ENCODE measurements at places on chromosomes 12 and 14. TPM values are rescaled to one million over a fixed set of nuclear protein-coding genes. Genes with fewer than 3 reads are reported as not detected.
A peak's percentile ranks its signal among the peaks of the same experiment; 100 is the strongest.

The PRH2 gene
- total RNA-seq = not detected

- no peak for DNase-seq
- H3K4me1 ChIP-seq = no peaks in the 10 kb centered on the region
- H3K4me3 ChIP-seq = no peak overlapping the region
- peaks cover 6% of the 10 kb centered on the region for H3K36me3 ChIP-seq
- H3K27ac ChIP-seq = no peak overlapping the region
These were observed 480.7 kb upstream of the DCN start for GRCh38 chr12:91663310-91663709.

The SIX4 gene
- total RNA-seq = 13.6 TPM

- peaks cover 16% of the 10 kb centered on the region for H3K36me3 ChIP-seq
- peak overlapping the region; percentile 70 for H3K27ac ChIP-seq
- H3K27me3 ChIP-seq = no peaks in the 10 kb centered on the region
- H3K4me1 ChIP-seq = peaks cover 28% of the 10 kb centered on the region
These were observed 44.8 kb upstream of the NR2C1 start for GRCh38 chr12:95118138-95118787.

The TULP3 gene
- total RNA-seq = 42.2 TPM

DNA sequence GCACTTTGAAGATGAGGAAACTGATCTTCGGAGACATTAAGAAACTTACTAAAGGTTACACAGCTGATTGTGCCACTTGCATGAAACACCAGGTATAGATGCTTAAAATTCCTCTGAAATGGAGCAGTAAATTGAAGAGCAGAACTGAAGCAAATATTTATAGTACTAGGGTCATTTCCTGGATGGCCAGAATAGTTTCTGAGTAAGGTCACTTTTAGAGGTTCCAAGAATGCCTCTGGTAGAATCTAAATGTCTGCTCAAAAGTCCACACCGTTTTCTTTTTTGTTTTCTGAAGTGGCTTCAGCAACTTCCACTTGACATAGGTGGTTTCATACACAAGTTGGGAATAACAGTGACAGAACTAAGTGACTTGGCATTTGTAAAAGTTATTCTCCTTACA is 19.4 kb downstream of the TPH2 start:
- H3K27me3 ChIP-seq = peaks cover 27% of the 10 kb centered on the region
- H3K4me3 ChIP-seq = no peak overlapping the region
- H3K4me1 ChIP-seq = no peaks in the 10 kb centered on the region
- H3K36me3 ChIP-seq = no peaks in the 10 kb centered on the region
- DNase-seq = no peak

- DNase-seq = no peak
- H3K36me3 ChIP-seq = peaks cover 78% of the 10 kb centered on the region
- no peak overlapping the region for H3K27ac ChIP-seq
- no peaks in the 10 kb centered on the region for H3K27me3 ChIP-seq
- H3K4me1 ChIP-seq = no peaks in the 10 kb centered on the region
- no peak overlapping the region for H3K4me3 ChIP-seq
These were observed 96.0 kb downstream of the ATXN2 start for GRCh38 chr12:111503116-111503515.

DNA sequence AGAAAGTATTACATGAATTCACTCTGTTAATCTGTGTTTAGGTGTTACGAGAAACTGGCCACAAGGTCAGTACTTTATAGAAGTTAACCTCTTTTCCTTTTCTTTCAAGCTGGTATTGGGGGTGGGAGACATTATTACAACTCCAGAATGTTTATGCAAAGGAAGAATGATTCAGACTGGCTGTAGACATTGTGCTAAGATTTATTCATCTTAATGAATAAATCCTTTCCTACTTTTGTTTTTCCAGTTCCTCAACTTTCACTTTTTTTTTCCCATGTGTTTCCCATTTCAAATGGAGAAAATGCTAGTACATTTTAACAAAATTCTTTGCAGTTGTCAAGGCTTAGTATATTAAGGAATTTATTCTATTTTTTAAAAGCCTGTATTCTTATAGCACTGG is 1.3 kb downstream of the OTOGL start:
- DNase-seq = no peak
- H3K4me3 ChIP-seq = no peak overlapping the region
- no peaks in the 10 kb centered on the region for H3K27me3 ChIP-seq
- H3K4me1 ChIP-seq = no peaks in the 10 kb centered on the region
- H3K36me3 ChIP-seq = no peaks in the 10 kb centered on the region

GRCh38 chr12:47717443-47718193 is 7.7 kb downstream of the ENDOU start:
- peak; percentile 41 for DNase-seq
- no peak overlapping the region for H3K4me3 ChIP-seq
- peaks cover 6% of the 10 kb centered on the region for H3K36me3 ChIP-seq
- H3K4me1 ChIP-seq = peaks cover 15% of the 10 kb centered on the region
- no peaks in the 10 kb centered on the region for H3K27me3 ChIP-seq

The BTBD7 gene
- total RNA-seq = 32.5 TPM

The TSPAN9 gene
- total RNA-seq = 12.6 TPM

The ASCL1 gene
- not detected for total RNA-seq

The ADCK1 gene
- 7.0 TPM for total RNA-seq

The COCH gene
- 0.23 TPM for total RNA-seq

GRCh38 chr12:98449584-98449983 is 65.8 kb upstream of the TMPO start:
- no peak overlapping the region for H3K4me3 ChIP-seq
- H3K27ac ChIP-seq = no peak overlapping the region
- H3K27me3 ChIP-seq = no peaks in the 10 kb centered on the region
- H3K4me1 ChIP-seq = peaks cover 17% of the 10 kb centered on the region
- no peak for DNase-seq
- H3K36me3 ChIP-seq = no peaks in the 10 kb centered on the region

The C1QL4 gene
- total RNA-seq = 0.20 TPM

The CMA1 gene
- not detected for total RNA-seq

- peaks cover 4% of the 10 kb centered on the region for H3K36me3 ChIP-seq
- H3K4me1 ChIP-seq = peaks cover 16% of the 10 kb centered on the region
- no peaks in the 10 kb centered on the region for H3K27me3 ChIP-seq
- no peak for DNase-seq
- H3K27ac ChIP-seq = no peak overlapping the region
These were observed 39.4 kb downstream of the CCNK start for GRCh38 chr14:99520571-99521081.

DNA sequence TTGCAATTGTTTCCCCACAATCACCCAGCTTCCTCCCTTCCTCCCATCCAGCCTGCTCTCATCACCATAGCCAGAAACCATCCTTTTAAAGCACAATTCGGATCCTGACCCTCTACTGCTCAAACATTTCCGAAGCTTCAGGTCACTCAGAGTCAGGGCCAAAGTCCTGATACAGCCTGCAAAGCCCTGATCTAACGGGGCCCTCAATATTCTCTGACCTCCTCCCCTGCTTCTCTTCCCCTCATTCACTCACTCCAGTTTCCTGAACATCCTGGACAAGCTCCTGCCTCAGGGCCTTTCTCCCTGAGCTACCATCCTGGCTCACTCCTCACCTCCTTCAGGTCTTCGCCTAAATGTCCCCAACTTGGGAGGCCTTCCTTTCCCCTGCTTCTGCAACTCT is 46.1 kb downstream of the PITPNM2 start:
- no peaks in the 10 kb centered on the region for H3K36me3 ChIP-seq
- H3K27me3 ChIP-seq = no peaks in the 10 kb centered on the region
- no peak for DNase-seq
- no peak overlapping the region for H3K4me3 ChIP-seq
- H3K27ac ChIP-seq = no peak overlapping the region

DNA sequence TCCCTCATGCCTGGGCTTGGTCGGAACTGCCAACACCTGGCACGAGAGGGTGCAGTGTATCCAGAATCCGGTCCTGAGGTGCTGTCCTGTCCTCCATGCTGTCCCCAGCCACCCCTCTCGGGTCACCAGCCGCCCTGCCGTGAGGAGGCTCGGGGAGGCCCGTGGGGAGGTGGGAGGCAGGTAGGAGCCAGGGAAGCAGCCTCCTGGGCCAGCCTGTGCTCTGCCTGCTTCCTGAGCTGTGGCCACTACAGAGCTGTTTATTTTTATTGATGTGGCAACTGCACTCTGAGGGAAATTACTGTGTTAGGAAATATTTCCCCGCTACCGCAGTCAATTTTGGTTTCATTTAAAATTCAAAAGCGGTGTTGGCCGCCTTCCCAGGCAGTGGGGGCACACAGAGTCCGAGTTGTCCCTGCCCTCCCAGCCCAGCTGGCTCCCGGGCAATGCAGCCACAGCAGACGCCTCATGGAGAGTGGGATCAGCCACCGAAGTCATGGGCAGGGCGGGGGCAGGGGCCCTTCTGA is 18.3 kb downstream of the NOC4L start:
- peak overlapping the region; percentile 68 for H3K27ac ChIP-seq
- H3K36me3 ChIP-seq = no peaks in the 10 kb centered on the region
- peaks cover 11% of the 10 kb centered on the region for H3K27me3 ChIP-seq
- peaks cover 21% of the 10 kb centered on the region for H3K4me1 ChIP-seq
- H3K4me3 ChIP-seq = peak overlapping the region; percentile 49

DNA sequence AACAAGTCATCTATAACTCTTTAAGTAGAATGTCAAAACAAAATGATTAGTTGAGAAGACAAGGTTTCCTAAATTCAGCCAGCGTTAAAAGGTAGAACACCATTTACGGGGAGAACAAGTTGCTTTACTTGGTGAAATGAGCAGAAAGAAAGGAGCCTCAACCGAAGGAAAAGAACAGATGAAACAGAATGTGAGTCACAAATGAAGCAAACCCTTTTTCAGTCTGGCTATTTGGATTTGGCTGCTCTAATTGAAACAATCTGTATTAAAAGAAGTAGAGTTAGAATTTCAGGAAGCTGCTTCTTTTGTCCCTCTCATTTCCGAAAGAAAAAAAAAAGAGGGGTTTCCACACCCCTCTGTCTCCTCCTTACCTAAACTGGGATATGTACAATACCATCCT is 34.6 kb downstream of the CEP128 start:
- no peak for DNase-seq
- H3K4me1 ChIP-seq = no peaks in the 10 kb centered on the region
- no peaks in the 10 kb centered on the region for H3K27me3 ChIP-seq
- H3K27ac ChIP-seq = no peak overlapping the region

The EAPP gene
- total RNA-seq = 38.9 TPM

GRCh38 chr12:50711121-50711520 is 52.8 kb upstream of the ATF1 start:
- H3K27ac ChIP-seq = no peak overlapping the region
- H3K4me1 ChIP-seq = no peaks in the 10 kb centered on the region
- H3K27me3 ChIP-seq = no peaks in the 10 kb centered on the region
- peaks cover 42% of the 10 kb centered on the region for H3K36me3 ChIP-seq

The DHRS2 gene
- total RNA-seq = 1.1 TPM

- no peaks in the 10 kb centered on the region for H3K36me3 ChIP-seq
- no peaks in the 10 kb centered on the region for H3K27me3 ChIP-seq
- H3K4me1 ChIP-seq = no peaks in the 10 kb centered on the region
- no peak for DNase-seq
These were observed 233.8 kb downstream of the CACNA1C start for GRCh38 chr12:2286461-2287131.

GRCh38 chr12:120866108-120866507 is 38.0 kb downstream of the SPPL3 start:
- H3K27ac ChIP-seq = peak overlapping the region; percentile 61
- H3K4me1 ChIP-seq = peaks cover 12% of the 10 kb centered on the region

The KITLG gene
- total RNA-seq = 4.8 TPM

DNA sequence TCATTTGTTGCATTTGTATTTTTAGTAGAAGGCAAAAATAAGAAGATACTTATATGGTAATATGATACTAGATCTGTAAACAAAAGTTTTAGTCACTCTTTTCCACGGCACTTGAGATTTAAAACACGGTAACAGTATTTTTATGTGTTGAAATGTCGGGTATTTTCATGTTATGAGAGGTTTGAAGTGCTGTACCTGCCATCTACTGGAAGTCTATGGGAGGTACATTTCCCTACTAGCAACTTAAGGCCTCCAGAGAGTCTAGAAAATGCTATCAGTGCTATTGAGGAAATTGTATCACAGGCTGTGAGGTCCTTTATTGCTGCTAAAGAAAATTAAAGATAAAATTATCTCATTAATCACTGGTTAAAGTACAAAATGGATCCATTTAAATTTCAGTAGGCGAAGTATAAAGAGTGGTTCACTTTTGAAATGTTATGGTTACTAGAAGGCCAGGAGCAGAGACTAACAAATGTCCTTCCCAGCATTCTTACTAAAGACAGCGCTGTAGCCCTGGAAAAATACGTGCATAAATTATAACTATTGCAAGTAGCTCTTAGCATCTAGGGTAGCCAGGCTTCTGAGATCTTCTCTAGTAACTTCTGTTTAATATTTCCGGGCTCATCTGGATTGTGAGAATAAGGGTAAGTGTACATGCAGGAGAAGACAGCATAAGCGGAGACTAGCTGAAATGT is 77.6 kb upstream of the PRKD1 start:
- no peak overlapping the region for H3K27ac ChIP-seq
- H3K27me3 ChIP-seq = no peaks in the 10 kb centered on the region
- H3K36me3 ChIP-seq = no peaks in the 10 kb centered on the region

DNA sequence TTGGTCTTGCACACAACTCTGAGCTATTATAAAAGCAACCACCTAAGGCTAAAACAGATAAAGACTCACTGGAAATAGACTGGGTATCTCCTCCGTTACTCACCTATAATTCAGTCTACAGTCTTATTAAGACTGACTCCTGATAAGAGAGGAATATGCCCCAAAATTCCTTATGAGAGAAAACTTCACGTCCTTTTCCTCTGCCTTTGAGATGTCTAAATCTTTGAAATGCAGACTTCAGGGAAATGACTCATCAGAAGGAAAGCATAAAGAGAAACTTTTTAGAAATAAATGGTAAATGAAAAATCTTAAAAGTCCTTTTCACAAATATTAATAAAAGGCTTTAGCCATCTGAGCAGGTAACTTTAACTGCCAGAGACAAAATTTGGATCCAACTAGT is 187.5 kb upstream of the RTL1 start:
- DNase-seq = no peak
- no peak overlapping the region for H3K4me3 ChIP-seq
- no peaks in the 10 kb centered on the region for H3K36me3 ChIP-seq
- no peaks in the 10 kb centered on the region for H3K27me3 ChIP-seq
- H3K27ac ChIP-seq = no peak overlapping the region
- H3K4me1 ChIP-seq = no peaks in the 10 kb centered on the region

- no peak overlapping the region for H3K4me3 ChIP-seq
- H3K27ac ChIP-seq = no peak overlapping the region
- no peaks in the 10 kb centered on the region for H3K36me3 ChIP-seq
- peaks cover under 1% of the 10 kb centered on the region for H3K4me1 ChIP-seq
These were observed 13.5 kb downstream of the SLC7A7 start for GRCh38 chr14:22801716-22802115.

DNA sequence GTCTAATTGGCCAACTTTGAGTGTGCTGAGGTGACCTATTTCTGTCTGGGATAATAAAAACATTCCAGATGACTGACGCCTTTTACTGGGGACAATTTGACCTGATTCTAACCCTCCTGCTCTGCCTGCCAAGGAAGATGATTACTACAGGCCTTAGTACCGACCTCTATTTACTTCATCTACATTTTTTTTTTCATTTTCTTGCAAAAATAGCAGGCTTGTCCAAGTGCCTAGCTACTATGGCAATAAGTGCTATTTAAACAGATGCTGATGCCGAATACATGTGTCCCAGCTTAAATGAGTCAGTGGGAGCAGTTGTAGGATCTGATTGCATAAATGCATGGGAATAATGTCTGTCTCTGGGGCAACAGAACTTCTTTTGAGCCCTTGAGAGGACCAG is 254.3 kb downstream of the RGS6 start:
- no peak overlapping the region for H3K27ac ChIP-seq
- no peaks in the 10 kb centered on the region for H3K36me3 ChIP-seq
- H3K4me1 ChIP-seq = no peaks in the 10 kb centered on the region
- H3K27me3 ChIP-seq = no peaks in the 10 kb centered on the region
- H3K4me3 ChIP-seq = no peak overlapping the region

The VRTN gene
- not detected for total RNA-seq
